ENCODE measurements at places on chromosomes 7 and 10.

DNA sequence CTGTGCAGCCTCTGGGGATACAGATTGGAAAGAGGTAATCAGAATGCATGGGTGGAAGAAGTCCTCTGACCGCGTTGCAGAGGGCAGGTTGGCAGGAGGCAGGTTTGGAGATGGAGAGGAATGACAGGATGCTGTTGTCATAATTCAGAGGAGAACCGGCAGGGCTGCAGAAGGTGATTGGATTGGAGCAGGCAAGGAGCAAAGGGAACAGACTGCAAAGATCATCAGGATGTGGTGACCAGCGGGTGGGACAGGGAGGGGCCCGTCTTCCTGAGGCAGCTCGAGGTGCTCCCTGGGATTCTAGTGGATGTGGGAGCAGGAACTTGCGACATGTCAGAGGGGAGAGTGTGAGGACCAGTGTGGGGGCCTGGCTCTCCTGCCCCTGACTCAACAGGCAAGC, 78.5 kb upstream of the PPIF start:
- DNase-seq: no peak

DNA sequence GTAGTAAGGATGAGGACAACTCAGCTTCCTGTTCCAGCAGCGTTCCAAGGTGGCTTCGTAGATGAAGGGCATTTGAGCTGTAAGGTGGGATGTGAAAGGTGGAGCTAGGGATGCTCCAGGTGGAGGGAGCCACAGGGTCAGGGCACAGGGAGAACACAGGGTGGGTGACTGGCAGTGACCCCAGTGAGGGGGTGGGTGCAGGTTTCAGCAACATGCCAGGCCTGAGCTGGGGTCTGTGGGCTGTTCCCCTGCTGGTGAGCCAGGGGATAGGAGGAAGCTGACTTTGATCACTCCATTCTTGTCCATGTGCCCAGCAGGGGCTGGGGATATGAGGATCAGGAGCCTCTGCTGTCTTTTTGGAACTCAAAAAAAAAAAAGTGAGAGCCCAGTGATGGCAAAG, 33.2 kb downstream of the CDH23 start:
- DNase-seq: no peak

- no peak for DNase-seq
These were observed 2.9 kb downstream of the TECPR1 start for GRCh38 chr7:98249106-98249505.

DNA sequence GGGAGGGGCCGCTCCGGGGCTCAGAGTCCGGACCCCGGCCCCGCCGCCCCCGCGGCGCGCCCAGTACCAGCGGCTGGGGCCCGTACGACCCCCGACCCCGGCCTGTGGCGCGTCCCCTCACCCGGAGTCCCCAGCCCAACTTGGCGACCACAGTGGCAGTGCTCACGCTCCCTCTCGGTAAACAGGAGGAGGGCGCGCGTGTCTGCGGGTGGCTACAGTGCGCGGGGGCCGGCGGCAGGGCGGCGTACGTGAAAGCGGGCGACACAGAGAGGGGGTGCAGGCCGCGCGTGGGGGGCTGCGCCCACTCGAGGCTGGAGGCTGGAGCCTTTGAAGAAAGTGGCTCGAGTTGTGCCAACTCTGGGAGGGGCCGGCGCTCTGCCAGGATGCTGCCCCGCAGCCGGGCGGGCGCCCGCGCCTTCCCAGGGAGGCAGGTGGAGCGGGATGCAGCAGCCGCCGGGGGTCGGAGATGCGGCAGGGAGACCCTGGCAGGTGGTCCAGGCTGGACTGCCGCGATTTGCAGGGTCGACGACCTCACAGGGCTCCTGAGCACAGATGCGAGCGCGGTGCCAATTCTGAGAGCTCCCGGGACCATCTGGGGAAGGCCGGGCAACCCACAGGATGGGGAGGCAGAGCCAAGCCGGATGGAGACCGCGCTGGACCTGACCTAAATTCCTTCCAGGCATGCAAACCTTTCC, 655 bp downstream of the PTPRE start:
- peak; percentile 71 for DNase-seq

- DNase-seq: no peak
These were observed 30.4 kb downstream of the AMPH start for GRCh38 chr7:38600741-38601140.

DNA sequence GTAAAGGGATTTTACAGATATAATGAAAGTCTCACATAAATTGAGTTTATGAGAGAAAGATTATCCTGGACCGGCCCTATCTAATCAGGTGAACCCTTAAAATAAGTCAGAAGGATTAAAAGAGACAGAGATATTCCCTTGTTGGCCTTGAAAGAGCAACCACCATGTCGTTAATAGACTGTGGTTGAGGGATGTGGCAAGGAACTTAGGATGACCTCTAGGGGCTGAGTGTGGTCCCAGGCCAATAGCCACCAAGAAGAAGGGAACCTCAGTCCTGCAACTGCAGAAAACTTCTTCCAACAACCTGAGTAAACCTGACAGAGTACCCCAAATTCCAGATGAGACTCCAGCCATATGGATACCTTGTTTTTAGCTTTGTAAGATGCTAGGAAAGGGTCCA, 121.5 kb downstream of the POLR1F start:
- no peak for DNase-seq

DNA sequence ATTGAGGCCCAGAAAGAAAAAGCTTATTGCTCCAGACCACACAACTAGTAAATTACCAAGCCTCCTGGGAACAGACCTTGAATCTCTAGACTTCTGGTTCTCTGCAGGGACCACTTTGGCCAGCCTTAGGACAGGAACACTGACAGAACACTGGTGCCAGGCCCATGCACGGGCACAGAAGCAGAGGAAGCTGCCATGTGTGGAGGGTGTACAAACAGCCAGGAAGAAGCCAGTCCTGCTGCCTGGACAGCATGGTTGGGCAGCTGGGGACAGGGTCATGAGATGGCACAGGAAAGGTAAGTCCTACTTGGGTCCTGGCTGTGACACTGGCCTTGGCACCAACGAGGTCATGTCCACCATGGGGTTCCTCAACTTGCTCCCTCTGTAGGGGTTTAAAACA, 19.2 kb downstream of the MMRN2 start:
- DNase-seq: no peak

GRCh38 chr10:49115015-49115795, at the start of gene VSTM4:
Gene VSTM4, minus strand, starts transcription at chr10:49115522. Its CDS starts 37 bp downstream, at chr10:49115485.
- DNase-seq: peak; percentile 42

DNA sequence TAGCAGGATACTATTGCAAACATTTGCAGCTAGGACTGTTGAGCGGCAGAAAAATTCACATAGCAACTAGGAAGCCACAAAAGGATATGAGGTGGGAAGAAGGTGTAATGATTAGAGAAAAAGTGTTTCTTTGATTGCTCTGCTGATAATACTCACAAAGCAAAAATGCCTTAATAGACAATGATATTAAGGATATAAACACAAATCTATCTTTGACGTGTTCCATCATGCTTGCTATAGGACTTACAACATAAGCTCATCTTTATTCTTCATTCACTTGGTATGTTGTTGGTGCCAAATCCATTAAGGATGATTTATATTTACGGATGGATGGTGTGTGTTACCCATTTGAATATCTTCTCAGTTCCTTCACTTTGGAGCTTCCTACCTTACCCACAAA, 309.3 kb downstream of the GPR37 start:
- no peak for DNase-seq

- peak; percentile 16 for DNase-seq
These were observed 8.3 kb upstream of the ASZ1 start for GRCh38 chr7:117435475-117436043.

DNA sequence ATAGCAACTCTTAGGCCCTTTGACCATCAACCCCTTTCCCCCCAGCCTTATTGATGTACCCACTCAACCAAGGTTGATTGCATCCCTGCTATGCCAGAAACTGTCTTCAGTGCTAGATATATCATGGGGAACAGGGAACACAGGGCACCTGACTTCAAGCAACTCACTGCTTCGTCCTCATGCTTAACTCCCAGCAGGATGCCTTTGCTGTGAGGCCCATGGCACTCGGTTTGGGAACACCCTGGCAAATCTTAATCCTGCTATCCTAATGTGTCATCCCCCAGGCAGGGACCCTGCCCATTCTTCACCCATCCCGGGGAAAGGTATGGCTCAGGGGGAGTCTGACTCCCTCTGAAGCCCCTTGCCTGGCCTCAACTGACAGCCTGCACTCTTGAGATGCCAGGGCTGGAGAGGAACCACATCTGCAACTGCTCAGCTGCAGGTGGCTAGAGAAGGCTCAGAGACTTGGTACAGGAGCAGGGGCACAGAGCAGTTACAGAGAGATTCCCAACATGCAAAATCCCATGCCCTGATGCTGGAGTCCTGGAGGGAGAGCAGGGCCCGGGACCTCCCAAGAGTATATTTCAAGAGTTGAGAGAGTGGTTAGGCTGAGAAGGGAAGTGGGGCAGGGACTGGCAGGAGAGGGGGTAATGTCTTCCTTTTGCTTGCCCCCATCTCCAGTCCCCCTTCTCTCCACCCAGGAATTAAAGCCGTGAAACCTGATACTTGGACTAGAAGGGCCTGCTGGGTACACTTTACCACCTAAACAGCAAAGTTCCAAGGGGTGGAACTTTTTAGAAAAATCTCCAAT, 2.4 kb upstream of the UNC5B start:
- no peak for DNase-seq

- DNase-seq: no peak
These were observed 6.0 kb downstream of the GAD2 start for GRCh38 chr10:26222563-26222962.

GRCh38 chr10:101379663-101380352, 25.8 kb downstream of the BTRC start:
- DNase-seq: no peak

DNA sequence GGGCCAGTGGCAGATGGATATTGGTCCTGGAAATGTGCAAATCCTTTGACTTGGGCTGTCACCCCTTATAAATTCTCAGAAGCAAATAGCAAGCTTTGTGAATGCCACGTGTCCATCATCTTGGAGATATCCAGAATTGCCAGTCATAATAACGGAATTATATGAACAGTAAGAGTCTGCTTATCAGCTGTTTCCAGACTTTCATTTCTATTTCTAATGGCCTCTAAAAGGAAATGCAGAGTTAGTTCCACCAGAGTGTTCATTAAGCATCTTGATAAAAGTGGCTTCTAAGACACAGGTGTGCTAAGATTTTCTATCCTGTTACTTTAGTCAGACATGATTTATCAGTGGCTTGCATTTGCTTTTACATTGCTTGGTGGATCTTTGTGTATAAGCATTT, 87.4 kb downstream of the RAMP3 start:
- DNase-seq: no peak

- DNase-seq: no peak
These were observed 5.7 kb downstream of the ARPC1B start for GRCh38 chr7:99380032-99380822.

- no peak for DNase-seq
These were observed 21.4 kb downstream of the OR6V1 start for GRCh38 chr7:143073556-143073955.

DNA sequence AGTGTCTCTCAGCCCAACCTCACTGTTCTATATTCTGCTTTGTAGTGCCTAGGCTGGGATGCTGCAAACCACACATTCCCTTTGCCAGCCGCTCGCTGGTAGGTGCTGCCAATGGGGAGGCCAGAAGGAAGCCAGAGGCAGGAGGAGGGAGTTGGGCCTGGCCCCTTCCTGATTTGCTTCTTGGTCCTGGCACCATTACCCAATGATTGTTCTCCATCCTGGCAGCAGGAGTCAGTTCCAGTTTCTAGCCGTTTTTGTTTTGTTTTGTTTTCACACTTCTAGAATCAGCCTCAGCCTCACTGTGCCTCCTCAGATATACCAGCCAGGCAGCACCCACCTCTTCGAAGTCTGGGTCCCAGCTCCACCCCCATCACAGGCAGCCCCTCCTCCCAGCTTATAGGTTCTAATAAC, 27.4 kb upstream of the LOXL4 start:
- DNase-seq: no peak

GRCh38 chr7:26149391-26149977, 2.5 kb upstream of the NFE2L3 start:
- no peak for DNase-seq

GRCh38 chr10:3867454-3868270, 82.7 kb upstream of the KLF6 start:
- DNase-seq: no peak

GRCh38 chr10:23516530-23516929, 77.7 kb downstream of the OTUD1 start:
- DNase-seq: peak; percentile 3

DNA sequence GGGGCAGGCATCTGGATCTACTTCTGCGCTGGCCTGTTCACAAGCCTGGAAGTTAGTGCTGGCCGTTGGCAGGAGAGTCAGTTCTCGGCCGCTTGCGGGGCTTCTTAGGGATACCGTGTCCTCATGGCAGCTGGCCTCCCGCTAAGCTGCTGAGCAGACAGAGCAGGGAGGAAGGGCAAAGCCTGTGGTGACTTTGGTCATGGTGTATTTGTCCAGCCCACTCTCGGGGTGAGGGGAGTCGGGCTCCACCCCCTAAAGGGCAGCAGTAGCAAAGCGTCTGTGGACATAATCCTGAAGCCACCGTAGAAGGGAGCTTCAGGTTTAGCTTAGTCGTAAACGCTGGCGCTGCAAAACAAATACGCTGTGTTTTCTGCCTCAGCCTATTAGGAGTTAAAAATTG, 12.2 kb downstream of the UBE3C start:
- peak; percentile 48 for DNase-seq

GRCh38 chr10:77641344-77641743, 3.7 kb upstream of the KCNMA1 start:
- no peak for DNase-seq

GRCh38 chr7:70694971-70695794, 436.8 kb upstream of the GALNT17 start:
- DNase-seq: no peak

DNA sequence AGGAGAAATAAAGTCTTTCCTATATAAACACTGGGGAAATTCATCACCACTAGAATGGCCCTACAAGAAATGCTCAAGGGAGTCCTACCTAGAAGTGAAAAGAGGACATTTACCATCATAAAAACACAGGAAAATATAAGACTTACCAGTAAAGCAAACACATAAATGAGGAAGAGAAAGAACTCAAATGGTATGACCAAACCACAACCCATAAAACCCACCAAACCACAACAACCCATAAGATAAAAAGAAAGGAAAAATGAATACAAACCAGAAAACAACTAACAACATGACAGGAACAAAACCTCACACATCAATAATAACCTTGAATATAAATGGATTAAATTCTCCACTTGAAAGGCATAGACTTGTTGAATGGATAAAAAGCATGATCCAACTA, 71.9 kb upstream of the DIP2C start:
- no peak for DNase-seq

DNA sequence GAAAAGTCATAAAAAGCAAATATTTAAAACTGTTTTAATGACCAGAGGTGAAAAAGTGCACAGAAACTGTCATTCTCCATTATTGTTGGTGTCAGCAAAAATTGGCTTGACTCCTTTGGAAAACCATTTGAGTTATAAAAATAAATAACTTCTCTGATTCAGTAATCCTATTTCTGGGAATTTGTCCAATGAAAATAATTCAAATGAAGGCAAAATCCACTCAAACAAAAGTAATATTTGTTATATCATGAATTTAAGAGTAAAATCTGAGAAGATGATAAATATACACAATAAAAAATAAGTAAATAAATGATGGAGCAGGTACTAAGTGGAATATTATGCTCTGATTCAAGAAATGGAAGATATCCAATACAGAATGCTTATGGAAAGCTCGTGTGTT, 326.6 kb upstream of the KLF6 start:
- peak; percentile 46 for DNase-seq

Measured in astrocyte (in vitro differentiated cells and primary cell).